Esophagus squamous epithelium (tissue), 5 donors: ENCODE measurements at places on chromosomes 7 and 10.

DNA sequence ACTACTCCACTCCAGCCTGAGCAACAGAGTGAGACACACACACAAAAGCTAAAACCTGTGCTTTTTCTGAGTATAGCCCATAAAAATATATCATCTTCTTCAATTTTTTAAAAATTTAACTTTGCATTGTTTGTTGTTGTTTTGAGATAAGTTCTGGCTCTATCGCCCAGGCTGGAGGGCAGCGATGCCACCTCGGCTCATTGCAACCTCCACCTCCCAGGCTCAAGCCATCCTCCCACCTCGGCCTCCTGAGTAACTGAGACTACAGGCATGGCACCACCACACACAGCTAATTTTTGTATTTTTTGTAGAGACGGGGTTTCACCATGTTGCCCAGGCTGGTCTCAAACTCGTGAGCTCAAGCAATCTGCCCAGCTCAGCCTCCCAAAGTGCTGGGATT lies 14.3 kb upstream of the TLX1 start:
- H3K36me3 ChIP-seq: no peaks in the 10 kb centered on the region
- no peak for DNase-seq
- H3K4me1 ChIP-seq: peaks cover 7% of the 10 kb centered on the region
- peaks cover 96% of the 10 kb centered on the region for H3K27me3 ChIP-seq
- H3K27ac ChIP-seq: no peak overlapping the region
- H3K4me3 ChIP-seq: no peak overlapping the region

DNA sequence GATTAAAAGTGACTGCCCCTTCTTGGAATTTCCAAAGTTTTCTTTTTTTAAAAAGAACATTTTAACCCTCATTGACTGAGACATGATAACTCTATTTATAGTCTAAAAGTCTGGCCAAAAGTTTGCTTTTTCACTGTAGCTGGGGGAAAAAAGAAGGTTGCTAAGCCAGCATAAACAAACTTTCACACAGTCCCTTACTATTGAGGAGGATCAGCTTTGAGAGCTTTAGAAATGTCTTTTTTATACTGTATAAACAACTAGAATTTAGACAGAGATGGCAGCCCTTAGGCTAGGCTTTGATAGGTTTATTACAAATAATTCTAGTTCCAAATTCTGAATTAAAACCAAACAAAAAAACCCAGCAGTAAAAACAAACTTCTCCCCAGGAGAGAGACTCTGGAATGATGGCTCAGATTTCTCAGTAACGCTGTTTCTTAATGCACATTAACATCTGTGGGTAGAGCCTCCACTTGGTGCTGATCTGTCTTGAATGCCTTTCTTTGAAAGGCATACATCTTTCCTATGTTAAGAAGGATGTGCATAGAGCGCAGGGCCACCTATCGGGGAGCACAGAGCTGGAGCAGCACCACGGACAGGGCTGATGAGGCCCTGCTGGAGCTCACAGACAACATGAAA lies 100.9 kb upstream of the PDLIM1 start:
- no peaks in the 10 kb centered on the region for H3K36me3 ChIP-seq
- DNase-seq: no peak
- no peaks in the 10 kb centered on the region for H3K4me1 ChIP-seq
- H3K4me3 ChIP-seq: no peak overlapping the region
- peak overlapping the region; percentile 66 for H3K27ac ChIP-seq

GRCh38 chr7:101527844-101528667 lies 101.0 kb downstream of the MYL10 start:
- H3K36me3 ChIP-seq: no peaks in the 10 kb centered on the region
- no peaks in the 10 kb centered on the region for H3K27me3 ChIP-seq
- no peak overlapping the region for H3K27ac ChIP-seq
- H3K4me3 ChIP-seq: no peak overlapping the region
- DNase-seq: no peak

- no peak for DNase-seq
- H3K36me3 ChIP-seq: no peaks in the 10 kb centered on the region
- H3K4me3 ChIP-seq: no peak overlapping the region
- peaks cover 12% of the 10 kb centered on the region for H3K4me1 ChIP-seq
- H3K27ac ChIP-seq: no peak overlapping the region
Measured at GRCh38 chr7:132998763-132999162, 83.1 kb downstream of the CHCHD3 start.

DNA sequence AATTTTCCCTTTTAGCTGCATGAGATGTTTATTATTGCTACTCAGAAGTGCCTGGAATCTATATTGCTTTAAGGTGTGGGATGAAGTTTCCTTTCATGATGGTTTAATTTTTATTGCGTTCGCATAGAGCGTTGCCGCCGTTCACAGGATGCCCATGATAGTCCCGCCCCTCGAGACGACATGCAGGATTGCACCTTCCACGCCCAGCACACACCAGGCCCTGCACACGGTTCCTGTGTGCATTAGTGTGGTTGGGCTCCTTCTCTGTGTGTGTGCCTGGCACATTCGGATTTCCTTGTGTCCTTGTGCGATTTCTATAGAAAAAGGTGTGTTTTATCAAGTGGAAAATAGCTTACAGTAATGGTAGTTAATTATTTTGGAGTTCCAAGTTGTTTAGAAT lies 42.1 kb downstream of the MGMT start:
- H3K36me3 ChIP-seq: no peaks in the 10 kb centered on the region
- no peak overlapping the region for H3K4me3 ChIP-seq
- no peaks in the 10 kb centered on the region for H3K27me3 ChIP-seq
- DNase-seq: no peak

DNA sequence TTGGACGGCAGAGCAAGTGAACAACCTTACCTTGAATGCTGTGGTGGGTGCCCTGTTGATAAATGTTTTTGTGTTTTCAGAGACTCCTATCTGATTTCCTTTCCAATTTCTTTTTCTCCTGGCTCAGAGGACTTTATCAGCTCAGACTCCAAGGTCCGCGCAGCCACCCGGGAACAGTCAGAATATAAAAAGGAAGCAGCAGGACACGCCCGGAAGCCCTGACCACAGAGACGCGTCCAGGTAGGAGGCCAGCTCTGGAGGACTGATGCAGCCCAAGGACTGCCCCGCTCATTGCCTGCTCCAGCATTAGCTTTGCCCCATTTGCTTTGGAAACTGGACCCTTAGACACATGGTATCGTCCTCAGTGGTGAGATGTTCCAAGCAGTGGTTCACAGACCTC lies 61.3 kb downstream of the TACC2 start:
- H3K27ac ChIP-seq: no peak overlapping the region
- no peak for DNase-seq
- H3K36me3 ChIP-seq: no peaks in the 10 kb centered on the region
- no peaks in the 10 kb centered on the region for H3K27me3 ChIP-seq

- peaks cover 9% of the 10 kb centered on the region for H3K27me3 ChIP-seq
- no peak overlapping the region for H3K4me3 ChIP-seq
- no peak overlapping the region for H3K27ac ChIP-seq
- DNase-seq: no peak
- no peaks in the 10 kb centered on the region for H3K36me3 ChIP-seq
- peaks cover 16% of the 10 kb centered on the region for H3K4me1 ChIP-seq
Measured at GRCh38 chr10:48651839-48652238, 32.8 kb upstream of the WDFY4 start.

DNA sequence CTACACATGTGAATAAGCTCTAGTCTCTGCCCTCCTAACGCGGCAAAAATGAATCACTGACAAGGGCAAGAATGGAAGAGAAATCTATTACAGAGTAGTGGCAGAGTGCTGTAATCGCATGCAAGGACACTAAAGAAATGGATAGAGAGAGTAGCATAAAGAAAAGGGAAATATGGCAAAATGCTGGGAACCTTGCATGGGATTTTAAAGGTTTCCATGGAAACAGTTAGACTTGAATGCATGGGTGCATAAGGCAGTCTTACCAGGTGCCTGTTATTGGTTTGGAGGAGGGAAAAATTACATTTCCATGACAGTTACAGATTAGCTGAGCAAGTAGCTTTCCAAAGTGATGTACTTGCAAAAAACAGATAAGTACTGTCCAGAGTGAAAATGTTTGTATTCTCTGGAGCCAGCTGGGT lies 233.4 kb downstream of the PTN start:
- no peaks in the 10 kb centered on the region for H3K27me3 ChIP-seq
- DNase-seq: no peak
- no peaks in the 10 kb centered on the region for H3K4me1 ChIP-seq
- H3K27ac ChIP-seq: no peak overlapping the region
- no peak overlapping the region for H3K4me3 ChIP-seq

GRCh38 chr10:131722525-131723264 lies 178.1 kb upstream of the PPP2R2D start:
- no peak overlapping the region for H3K4me3 ChIP-seq
- no peak for DNase-seq
- H3K36me3 ChIP-seq: no peaks in the 10 kb centered on the region
- H3K27ac ChIP-seq: no peak overlapping the region

GRCh38 chr7:16900209-16900768 lies 18.5 kb upstream of the AGR3 start:
- DNase-seq: no peak
- no peaks in the 10 kb centered on the region for H3K4me1 ChIP-seq
- no peak overlapping the region for H3K27ac ChIP-seq
- no peaks in the 10 kb centered on the region for H3K36me3 ChIP-seq
- no peaks in the 10 kb centered on the region for H3K27me3 ChIP-seq

- H3K27ac ChIP-seq: no peak overlapping the region
- DNase-seq: no peak
- no peak overlapping the region for H3K4me3 ChIP-seq
- no peaks in the 10 kb centered on the region for H3K36me3 ChIP-seq
- H3K27me3 ChIP-seq: no peaks in the 10 kb centered on the region
Measured at GRCh38 chr7:108094346-108094745, 35.8 kb downstream of the LAMB4 start.

GRCh38 chr10:17006631-17007417 lies 122.8 kb downstream of the CUBN start:
- no peak overlapping the region for H3K4me3 ChIP-seq
- peaks cover 64% of the 10 kb centered on the region for H3K4me1 ChIP-seq
- no peaks in the 10 kb centered on the region for H3K27me3 ChIP-seq
- H3K36me3 ChIP-seq: no peaks in the 10 kb centered on the region

- no peaks in the 10 kb centered on the region for H3K27me3 ChIP-seq
- H3K4me3 ChIP-seq: no peak overlapping the region
- DNase-seq: no peak
- peaks cover 54% of the 10 kb centered on the region for H3K36me3 ChIP-seq
- no peak overlapping the region for H3K27ac ChIP-seq
Measured at GRCh38 chr7:127892488-127893314, 138.5 kb downstream of the LRRC4 start.

DNA sequence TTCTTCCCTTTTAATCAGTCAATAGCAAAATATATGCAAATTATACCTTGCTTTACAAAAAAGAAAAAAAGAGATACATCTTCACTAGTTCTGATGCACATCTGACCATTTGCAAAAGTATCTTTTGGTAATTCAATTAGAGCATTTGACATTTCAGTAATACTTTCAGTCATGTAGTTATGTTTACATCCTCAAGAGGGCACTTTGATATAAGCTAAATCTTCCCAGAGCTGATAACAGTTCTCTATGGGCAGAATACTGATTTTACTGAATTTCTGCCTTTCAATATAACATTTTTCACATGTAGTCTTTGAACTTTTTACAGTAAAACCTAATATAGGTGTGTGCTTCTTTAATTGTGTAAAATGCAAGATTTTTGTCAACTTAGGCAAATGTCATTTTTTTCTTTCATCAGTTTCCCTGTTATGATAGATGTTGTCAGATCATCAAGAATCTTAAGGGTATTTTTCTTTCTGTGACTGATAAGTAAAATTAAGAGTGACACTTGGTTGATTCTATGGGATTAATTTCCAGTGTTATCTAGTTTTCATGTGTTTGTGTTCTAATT lies 703.5 kb upstream of the SEMA3D start:
- H3K36me3 ChIP-seq: no peaks in the 10 kb centered on the region
- no peak overlapping the region for H3K27ac ChIP-seq
- H3K27me3 ChIP-seq: no peaks in the 10 kb centered on the region
- DNase-seq: no peak
- no peaks in the 10 kb centered on the region for H3K4me1 ChIP-seq
- no peak overlapping the region for H3K4me3 ChIP-seq

GRCh38 chr7:142720172-142720773 lies 29.0 kb upstream of the PRSS1 start:
- H3K4me3 ChIP-seq: no peak overlapping the region
- no peaks in the 10 kb centered on the region for H3K27me3 ChIP-seq
- H3K4me1 ChIP-seq: no peaks in the 10 kb centered on the region
- H3K27ac ChIP-seq: no peak overlapping the region
- DNase-seq: no peak

- no peaks in the 10 kb centered on the region for H3K27me3 ChIP-seq
- peak overlapping the region; percentile 70 for H3K27ac ChIP-seq
- no peak for DNase-seq
- H3K4me3 ChIP-seq: no peak overlapping the region
Measured at GRCh38 chr10:92124616-92125143, 166.2 kb downstream of the CPEB3 start.

DNA sequence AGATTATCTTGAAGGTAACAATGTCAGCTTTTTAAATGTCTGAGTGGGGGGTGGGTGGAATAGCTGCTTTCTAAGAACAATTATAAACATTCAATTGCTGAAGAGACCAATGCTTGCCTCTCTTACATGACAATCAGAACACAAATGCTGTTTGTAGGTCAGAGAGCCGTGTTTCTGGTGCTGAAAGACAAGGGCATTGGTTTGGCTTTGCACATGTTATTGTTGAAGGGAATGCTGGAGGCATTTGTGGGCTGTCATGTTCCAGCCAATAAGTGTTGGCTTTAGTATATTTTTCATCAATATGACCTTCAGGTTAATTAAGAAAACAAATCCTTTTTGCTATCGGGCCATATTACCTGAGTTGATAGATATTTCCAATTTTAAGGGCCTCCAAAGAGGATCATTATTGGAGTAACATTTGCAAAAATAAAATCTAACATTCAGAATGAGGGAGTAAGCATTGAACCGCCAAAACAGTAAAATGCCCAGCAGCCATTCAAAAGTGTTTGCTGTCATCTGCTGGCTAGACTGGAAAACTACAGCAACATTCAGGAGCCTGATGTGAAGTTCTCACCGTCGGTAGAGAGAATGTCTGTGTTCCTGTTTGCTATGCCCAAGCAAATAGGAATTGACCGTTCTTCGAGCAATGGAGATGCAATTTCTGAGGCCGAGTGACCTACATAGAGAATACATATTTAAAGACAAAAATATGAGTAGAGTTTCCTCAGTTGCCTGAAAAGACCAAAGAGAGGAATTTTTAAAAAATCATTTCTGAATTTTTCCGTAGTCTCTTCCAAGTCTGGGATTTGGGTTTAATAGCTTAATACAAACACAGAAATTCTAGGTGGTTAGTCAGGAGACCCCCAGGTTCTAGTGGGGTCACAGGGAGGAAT lies 118.9 kb downstream of the APBB1IP start:
- peaks cover 7% of the 10 kb centered on the region for H3K4me1 ChIP-seq
- no peak overlapping the region for H3K27ac ChIP-seq
- no peak overlapping the region for H3K4me3 ChIP-seq
- H3K36me3 ChIP-seq: no peaks in the 10 kb centered on the region
- no peak for DNase-seq

DNA sequence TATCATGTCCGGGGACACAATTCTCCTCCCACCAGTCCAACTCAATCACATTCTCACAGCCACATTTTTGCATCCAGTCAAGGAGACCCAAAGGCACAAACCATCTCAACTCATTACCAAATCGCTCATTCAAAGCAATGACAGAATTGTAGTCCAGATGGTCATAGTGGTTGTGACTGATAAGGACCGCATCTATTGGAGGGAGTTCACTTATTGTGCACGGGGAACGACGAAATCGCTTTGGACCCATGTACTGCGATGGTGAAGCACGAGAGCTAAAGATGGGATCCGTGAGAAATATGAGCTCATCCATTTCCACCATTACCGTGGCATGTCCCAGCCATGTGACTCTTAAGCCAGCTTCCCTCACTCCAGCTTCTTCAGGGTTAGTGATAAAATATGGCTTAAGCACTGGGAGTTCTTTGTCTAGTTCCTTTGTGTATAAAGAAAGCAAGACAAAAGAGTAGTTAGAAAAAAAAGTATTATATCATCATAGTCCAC lies 29.1 kb downstream of the NAPEPLD start:
- H3K27me3 ChIP-seq: no peaks in the 10 kb centered on the region
- H3K4me1 ChIP-seq: no peaks in the 10 kb centered on the region
- no peak for DNase-seq
- no peaks in the 10 kb centered on the region for H3K36me3 ChIP-seq
